Activated naive CD8-positive, alpha-beta T cell treated with anti-CD3 and anti-CD28 coated beads, Interleukin-2, amount 10 ng/mL, durations not matched to agents 7 days and 5 days (primary cell): ENCODE measurements at places on chromosomes 12 and 14.

DNA sequence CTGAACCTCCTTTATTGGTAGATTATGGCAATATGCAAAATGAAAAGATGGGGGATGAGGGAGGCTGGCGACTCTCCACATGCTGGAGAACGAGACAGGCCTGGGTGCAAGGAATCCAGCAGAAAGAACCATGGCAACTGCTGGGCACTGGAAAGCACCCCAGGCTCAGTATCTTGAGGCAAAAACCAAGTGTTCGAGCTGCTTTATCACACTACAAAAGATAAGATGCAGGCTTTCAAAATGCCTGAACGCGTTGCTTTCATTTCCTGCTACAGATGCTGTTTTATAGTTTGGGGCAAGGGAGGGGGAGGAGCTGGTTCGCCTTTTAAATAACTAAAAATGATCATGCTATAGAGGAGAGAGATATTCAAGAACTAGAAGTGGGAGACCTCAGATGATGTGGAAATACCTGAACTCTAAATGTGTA lies 38.9 kb downstream of the NIN start:
- DNase-seq, result peak; percentile 38

DNA sequence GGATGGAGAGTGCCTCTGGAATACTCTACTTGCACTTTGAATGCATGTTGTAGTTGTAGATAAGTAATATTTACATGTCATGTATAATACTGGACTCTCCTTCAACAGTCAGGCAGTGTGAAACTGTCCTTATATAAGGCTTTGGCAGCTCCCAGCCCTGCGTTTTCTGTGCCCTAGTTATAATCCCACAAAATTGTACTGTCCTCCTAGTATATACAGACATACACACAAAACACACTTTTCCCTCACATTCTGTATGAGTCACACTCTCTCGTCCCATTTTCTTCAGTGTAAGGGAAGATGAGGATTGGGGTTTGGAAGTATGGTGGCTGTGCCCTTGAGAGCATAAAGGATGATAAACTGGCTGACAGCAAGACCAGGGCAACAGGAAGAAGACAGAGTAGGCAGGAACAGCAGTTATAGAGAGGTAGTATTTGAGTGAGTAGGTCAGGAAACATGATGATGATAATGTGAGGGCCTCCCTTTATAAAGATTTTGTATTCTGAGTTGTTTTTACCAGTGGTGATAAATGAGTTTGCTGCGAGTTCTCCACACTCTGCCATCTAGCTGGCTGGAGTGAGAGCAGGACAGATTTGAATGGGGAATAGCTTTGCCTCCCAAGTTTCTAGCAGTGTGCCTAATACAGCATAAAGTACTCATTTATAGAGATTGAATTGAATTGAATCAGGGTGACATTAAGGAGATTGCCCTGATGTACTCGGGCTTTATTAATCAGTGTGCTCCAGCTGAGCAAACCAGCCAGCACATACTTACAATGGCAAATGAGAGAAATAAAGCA lies 5.0 kb downstream of the CREBL2 start:
- DNase-seq, result no peak

GRCh38 chr14:62146030-62146429 lies 383.8 kb downstream of the SNAPC1 start:
- no peak for DNase-seq

GRCh38 chr14:51079489-51079888 lies 15.4 kb downstream of the TRIM9 start:
- no peak for DNase-seq

DNA sequence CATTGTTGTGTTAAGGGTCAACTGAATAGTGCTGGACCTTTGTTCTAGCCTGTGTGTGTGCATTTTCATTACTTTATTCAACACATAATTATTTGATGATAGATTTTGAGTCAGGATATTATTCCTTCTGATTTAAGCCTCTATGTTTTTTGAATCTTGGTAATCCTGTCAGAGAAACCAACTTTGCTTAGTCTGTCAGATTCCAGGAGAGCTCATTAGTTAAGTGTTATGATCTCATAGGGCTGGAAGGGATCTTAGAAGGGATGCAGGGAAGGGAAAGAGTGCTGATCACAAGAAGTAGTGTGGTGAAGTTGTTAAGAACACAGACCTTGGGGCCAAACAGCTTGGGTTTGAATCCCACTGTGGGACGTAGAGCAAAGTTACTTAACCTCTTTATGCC lies 52.9 kb downstream of the SCN8A start:
- no peak for DNase-seq

GRCh38 chr12:108840605-108841332 lies 16.6 kb downstream of the SSH1 start:
- DNase-seq, result no peak

DNA sequence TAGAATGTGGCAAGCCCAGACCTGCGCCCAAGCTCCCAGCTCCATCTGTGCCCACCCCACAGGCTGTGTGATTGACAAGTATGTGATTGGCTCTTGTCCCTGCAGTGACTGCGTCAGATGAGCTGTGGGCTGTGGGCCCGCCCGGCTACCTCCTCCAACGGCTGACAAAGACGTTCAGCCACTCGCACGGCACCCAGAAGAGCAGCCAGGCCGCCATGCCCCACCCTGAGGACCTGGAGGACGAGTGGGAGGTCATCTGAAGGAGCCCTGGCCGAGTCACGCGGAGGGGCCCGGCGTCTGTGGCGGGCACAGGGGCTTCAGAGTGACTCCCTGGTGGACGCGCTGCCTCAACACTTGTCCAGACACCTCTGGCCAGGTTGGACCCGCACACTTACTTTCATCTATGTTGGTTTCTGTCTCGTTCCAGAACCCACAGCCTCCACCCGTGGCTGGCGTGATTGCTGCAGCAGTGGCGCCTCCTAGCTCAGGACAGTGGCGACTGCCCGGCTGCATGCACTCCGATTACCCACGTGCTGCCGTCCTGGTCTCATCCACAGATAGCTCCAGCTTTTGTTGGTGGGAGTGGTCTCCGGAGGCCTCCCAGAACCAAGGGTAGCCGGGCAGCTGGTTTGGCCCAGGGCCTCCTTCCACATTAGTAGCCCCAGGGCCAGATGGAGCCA lies 11.4 kb downstream of the ANKRD9 start:
- DNase-seq, result no peak

GRCh38 chr14:91331721-91332120 lies 85.9 kb downstream of the CCDC88C start:
- DNase-seq, result no peak

DNA sequence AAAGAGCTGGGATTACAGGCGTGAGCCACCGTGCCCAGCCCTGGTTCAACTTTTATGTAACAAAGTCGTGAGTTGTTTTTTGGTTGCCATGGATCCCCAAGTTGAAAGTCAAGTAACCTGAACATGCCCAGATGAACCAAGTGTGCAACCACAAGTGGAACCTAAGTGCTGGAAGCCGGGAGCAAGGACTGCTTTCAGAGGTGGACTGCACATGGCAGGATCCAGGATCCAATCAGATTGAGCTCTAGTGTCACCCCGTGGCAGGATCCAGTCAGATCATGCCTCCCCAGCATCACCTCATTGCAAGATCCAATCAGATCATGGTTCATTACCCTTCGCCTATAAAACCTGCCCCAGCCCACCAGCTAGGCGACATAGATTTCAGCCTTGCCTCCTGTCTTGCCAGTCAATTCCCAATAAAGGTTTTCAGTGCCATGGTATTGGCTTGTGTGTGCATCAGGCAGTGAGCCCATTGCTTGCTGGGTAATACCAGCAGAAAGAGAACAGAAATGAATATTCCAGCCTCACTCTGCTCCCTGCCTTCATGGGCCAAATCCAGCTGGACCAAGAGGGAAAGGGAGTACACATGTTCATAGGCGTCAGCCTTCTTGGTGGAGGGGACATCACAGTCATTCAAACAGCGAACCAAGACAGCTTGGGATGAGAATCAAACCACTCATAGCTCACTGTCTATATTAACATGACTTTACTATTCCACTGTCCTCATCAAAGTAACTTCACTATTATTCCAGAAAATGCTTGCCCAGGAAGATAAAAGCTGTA lies 43.6 kb upstream of the VASH1 start:
- DNase-seq, result no peak

- DNase-seq, result no peak
Observed at GRCh38 chr12:114770323-114770722, 86.3 kb upstream of the TBX3 start.

DNA sequence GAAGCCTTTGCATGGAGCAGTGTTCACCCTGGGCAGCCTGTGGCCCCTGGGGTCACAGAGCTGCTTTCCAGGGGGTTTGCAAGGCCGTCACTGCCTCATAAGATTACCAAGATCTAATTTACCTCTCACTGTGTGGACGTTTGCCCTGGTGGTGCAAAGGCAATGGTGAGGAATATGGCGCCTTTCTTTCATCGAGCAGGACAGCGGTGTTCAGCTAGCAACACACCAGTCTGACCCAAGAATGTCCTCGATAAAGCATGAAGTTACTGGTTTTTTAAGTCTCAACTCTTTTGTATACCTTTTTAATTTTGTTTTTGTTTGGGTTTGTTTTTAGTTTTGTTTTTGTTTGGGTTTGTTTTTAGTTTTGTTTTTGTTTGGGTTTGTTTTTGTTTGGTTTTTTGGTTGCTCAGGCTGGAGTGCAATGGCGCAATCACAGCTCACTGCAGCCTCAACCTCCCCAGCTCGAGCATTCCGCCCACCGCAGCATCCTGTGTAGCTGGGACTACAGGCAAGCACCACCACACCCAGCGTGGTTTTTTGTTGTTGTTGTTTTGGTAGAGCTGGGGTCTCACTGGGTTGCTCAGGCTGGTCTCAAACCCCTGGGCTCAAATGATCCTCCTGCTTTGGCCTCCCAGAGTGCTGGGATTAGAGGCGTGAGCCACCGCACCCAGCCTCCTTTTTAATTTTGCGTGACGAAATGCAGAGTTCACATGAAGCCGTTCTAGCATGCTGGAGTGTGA lies 57.9 kb downstream of the PPP2R5C start:
- peak; percentile 77 for DNase-seq

DNA sequence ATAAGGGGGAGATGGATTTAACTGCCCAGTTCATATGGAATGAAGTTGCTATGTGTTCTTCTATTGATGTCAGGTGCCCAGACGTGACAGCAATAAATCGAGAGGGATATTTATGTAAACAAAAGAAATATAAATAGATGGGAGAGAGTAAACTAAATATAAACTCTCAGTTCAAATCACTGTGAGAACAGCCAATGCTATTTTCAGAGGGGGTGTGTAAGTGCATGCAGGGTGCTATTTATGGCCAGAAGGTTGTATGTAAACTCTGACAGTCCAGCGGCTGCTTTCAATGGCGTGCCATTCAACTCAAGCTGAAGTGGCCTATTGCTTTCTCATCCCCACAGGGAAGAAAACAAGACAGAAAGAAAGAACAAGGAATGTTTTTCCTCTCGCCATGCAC lies 127.2 kb downstream of the KCNA5 start:
- no peak for DNase-seq

DNA sequence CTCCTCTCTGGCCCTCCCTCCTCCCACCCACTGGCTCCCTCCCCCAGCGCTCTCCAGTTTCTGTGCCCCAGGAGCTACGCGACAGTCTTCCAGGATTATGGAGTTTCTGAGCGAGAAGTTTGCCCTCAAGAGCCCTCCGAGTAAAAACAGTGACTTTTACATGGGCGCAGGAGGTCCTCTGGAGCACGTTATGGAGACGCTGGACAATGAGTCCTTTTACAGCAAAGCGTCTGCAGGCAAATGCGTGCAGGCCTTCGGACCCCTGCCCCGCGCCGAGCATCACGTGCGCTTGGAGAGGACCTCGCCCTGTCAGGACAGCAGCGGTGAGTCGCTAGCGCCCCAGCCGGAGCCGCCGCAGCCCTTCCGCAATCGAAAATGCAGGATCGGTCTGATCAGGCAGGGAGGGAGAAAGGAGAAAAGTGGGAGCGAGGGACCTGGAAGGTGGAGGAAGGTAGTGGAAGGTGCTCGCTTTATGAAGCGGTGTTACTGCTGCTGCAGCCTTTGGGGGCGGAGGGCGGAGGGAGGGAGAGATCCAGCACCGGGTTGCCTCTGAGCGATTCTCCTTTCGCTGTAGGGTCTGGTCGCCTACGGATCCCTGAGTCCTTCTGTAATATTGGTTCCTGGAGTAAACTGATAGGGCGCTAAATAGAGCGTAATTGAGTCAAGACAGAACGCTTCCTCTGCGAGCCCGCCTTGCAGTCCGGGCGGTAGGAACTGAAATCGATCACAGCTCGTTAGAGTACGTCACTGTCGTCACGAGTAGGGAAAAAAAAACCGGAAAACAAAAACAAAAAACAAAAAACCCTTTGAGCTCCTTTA lies at the start of gene ALX1:
Gene ALX1, plus strand, starts transcription at position 56 of the 819 bp plus-strand sequence. Its CDS starts 42 bp downstream, at position 98.
- DNase-seq, result peak; percentile 35

- no peak for DNase-seq
Observed at GRCh38 chr12:42761601-42762350, 172.2 kb upstream of the PRICKLE1 start.

DNA sequence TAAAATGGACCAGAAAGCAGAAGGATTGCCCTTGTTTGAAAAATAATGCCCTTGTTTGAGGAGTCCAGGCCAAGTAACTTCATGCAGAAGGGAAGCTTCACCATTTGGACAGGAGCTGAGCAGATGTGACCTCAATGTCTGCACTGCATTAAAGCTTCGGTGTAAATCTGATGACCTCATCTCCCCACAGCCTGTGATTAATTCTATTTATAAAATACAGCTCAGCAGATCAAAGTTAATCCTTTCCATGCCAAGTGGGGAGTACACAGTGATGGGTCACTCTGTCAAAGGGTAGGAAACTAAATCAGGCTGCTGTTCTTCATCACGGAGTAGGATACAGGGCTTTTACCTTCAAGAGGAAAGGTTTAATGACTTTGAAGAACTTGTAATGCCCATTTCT lies 533.7 kb downstream of the RPS29 start:
- DNase-seq, result no peak

GRCh38 chr12:78586790-78587189 lies 277.8 kb upstream of the SYT1 start:
- no peak for DNase-seq

- no peak for DNase-seq
Observed at GRCh38 chr12:4663971-4664505, 15.1 kb downstream of the NDUFA9 start.

DNA sequence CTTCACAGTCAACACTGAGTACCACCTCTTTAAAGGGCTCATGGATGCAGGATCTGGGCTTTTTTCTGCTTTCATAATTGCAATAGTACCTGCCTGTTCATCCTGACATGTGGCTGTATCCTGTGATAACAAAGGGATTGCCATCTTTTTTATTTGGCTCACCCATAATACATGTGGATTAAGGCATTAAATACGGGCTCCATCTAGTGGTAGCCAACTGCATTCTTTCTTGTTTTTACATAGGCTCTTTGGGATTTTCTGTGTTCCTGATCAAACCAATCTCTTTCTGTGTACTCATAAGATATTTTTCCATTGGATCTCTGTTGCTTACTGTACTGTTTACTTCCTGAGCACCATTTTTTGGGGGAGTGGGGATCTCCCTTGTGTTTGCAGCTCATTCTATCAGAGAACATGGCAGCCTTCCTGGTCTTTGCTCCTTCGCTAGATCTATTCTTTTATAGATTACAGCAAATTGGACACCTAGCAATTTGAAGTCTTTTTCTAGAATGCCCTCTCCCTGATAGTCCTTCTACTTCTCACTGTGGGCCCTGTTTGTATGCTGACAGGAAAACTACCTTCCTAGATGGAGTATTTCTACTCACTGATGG lies 723.4 kb upstream of the MDGA2 start:
- no peak for DNase-seq

GRCh38 chr14:51382506-51382905 lies 142.5 kb downstream of the TMX1 start:
- no peak for DNase-seq
